Epithelial cell of esophagus (primary cell): ENCODE measurements at places on chromosomes 1 and 21.

DNA sequence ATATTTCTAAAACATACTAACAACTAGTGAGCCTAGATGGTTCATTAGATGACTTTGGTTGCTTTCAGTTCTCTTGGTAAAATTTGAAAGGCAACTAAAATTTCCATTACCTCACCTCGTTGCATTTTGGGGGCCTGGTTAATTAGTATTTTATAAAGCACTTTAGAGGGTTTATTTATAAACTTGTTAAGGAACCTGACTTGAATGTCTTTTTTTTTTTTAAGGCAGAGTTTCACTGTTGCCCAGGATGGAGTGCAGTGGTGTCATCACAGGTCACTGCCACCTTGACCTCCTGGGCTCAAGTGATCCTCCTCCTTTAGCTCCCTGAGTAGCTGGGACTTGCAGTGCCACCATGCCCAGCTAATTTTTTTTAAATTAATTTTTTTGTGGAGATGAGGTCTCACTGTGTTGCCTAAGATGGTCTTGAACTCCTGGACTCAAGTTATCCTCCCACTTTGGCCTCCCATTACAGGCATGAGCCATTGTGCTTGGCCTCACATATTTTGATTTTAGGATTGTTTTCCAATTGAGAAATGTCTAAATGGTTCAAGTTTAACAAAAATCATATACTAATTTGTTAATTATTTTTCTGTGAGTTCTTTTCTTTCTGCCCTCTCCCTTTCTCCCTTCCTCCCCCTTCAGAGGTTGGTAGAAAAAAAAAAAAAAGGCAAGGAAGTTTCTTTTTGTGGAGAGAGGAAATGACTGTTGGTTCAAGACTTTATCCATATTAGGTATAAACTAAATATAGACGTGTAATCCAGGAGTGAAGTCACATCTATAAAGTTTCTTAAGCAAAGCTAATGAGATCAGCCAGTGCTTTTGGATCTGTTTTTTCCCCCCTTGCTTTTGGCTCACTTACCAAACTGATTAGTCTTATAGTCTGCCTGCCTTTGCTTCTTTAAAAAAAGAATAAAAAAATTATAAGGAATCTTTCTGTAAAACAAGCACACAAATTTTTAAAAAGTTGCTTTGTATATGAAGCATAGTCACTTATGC lies 24.7 kb downstream of the CLIC4 start:
- peak; percentile 86 for DNase-seq

GRCh38 chr1:11364170-11364569 lies 91.2 kb downstream of the UBIAD1 start:
- DNase-seq = peak; percentile 27

GRCh38 chr1:36560621-36561360 lies 78.1 kb upstream of the CSF3R start:
- no peak for DNase-seq

DNA sequence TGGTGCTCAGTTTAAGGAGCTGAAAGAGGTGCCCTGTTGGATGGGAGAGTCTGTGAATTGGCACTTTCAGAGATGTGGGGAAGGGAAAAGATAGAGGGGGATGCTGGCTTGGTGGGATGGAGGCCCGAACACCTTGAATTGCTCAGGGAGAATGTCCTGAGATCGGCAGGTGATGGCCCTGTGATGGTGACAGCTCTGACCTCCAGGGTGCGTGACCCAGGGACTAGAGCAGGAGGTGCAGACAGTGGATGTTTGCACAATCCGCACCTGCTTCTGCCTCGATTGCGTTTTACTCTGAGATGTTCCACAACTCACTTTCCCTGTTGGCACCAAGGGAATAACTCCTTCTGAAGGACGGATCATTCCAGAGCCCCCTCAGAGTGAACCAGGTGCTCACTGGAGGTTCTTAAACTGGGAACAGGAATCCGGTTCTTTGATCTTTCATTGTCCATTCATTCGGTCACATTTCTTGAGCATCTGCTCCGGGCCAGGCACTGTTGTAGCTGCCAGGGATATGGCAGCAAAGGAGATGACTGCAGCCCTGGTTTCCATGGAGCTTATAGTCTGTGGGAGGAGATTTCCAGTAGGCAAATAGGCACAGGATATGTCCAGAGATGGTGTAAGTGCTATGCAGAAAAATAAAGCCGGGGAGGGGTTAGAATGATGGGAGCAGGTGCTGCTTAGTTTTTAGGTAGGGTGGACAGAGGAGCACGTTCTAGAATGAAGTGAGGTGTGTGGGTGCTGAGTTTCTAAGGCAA lies 226.6 kb upstream of the TMEM51 start:
- DNase-seq = no peak

- DNase-seq = no peak
Measured at GRCh38 chr1:115412733-115413132, 74.7 kb upstream of the NGF start.

DNA sequence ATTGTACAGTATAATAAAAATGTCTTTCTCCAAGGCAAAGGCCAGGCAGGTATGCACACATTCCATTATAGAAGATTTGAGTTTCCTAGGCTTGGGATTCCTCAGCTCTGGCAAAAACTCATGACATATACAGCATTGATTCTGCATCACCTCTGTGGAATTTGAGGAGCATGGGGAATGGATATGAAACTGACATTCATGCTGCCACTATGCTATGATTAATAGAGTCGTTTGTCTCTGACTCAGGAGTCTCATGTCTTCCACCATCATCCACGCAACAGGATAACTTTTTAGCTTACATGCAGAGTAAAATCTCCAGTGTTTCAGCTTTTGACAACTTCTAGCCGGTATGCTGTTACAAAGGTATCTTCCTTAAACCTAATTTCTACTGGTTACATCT lies 49.8 kb upstream of the ADORA3 start:
- peak; percentile 94 for DNase-seq

DNA sequence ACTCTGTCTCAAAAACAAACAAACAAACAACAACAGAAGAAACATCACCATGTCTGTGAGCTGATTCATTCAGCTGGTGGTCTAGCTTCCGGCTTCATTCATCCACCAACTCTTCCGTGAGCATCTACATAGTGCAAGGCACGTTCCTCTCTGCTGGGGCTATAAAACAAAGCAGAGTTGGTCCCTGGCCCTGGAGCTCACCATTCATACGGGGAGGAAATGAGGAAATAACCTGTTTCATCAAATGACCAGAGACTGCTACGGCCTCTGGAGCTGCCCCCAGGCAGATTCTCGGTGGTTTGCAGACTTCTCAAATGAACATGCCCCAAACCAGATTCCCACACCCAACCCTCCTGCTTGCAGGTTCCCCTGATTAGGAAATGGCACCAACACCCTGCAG lies 41.0 kb upstream of the ID3 start:
- DNase-seq = no peak

- DNase-seq = no peak
Measured at GRCh38 chr1:235683653-235684052, 34.1 kb upstream of the GNG4 start.

DNA sequence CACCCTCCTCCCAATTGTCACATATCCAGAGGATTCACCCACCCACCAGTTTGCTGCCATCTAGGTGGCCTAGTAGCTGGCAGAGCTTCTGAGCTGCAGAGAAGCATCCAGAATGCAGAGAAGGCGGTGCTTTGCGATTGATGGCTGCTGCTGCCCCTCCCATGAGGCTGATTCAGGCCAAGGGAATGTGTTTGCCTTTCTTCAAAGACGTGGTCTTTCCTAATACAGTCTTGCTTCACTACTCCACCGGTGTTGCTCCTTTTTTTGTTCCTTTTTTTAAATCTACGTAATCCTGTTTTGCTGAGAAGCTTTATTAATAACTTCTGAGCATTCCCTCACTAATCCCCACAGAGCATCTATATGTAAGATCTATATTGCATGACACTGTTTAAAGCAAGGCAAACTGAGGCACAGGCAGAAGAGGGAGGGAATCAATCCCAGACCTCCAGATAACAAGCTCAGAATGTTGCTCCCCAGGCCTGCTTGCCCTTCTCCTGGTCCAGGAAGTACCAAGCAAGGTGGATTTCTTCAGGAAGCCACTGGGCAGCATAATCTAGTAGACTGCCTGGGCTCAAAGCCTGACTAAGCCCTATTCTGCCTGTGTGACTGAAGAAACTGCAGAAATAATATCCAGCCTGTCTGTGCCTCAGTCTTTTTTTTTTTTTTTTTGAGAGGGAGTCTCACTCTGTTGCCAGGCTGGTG lies 275.5 kb upstream of the FMN2 start:
- DNase-seq = peak; percentile 84

DNA sequence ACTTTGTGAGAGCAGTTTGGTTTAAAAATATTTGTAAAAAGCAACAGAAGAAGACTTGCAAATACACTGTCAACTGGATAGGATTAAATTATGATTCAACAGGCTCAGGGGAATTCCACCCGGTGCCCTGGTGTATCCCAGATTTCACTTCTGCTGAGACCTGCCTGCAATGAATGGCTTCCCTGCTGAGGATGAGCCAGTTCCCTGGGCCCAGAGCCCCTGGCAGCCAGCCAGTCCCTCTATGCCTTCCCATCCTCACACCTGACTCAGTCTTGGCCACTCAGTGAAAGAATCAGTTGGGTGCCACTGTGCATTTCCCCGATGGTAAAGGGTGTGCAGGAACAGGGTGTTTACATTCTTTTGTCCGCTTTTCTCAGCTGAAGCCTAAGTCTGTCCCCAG lies 64.4 kb downstream of the KCTD3 start:
- DNase-seq = peak; percentile 95

- no peak for DNase-seq
Measured at GRCh38 chr1:44415013-44415412, 10.0 kb downstream of the RNF220 start.

GRCh38 chr1:79744746-79745145 lies 738.2 kb upstream of the ADGRL4 start:
- DNase-seq = peak; percentile 63

DNA sequence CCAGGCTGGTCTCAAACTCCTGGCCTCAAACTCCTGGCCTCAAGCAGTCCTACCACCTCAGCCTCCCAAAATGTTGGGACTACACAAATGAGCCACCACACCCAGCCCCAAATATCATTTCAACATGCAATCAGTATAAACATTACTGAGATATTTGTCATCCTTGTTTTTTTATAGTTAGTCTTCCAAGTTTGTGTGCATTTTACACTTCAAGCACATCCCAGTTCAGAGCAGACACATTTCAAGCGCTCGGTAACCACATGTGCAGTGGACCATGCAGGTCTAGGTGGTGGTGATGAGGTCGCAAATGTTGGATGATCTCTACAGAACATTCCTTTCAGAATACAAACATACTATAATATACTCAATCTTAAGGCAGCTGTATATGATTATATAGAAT lies 23.8 kb upstream of the APP start:
- DNase-seq = no peak

- no peak for DNase-seq
Measured at GRCh38 chr1:170700842-170701615, 37.1 kb downstream of the PRRX1 start.

GRCh38 chr1:23123528-23123927 lies 45.1 kb downstream of the LUZP1 start:
- DNase-seq = no peak

DNA sequence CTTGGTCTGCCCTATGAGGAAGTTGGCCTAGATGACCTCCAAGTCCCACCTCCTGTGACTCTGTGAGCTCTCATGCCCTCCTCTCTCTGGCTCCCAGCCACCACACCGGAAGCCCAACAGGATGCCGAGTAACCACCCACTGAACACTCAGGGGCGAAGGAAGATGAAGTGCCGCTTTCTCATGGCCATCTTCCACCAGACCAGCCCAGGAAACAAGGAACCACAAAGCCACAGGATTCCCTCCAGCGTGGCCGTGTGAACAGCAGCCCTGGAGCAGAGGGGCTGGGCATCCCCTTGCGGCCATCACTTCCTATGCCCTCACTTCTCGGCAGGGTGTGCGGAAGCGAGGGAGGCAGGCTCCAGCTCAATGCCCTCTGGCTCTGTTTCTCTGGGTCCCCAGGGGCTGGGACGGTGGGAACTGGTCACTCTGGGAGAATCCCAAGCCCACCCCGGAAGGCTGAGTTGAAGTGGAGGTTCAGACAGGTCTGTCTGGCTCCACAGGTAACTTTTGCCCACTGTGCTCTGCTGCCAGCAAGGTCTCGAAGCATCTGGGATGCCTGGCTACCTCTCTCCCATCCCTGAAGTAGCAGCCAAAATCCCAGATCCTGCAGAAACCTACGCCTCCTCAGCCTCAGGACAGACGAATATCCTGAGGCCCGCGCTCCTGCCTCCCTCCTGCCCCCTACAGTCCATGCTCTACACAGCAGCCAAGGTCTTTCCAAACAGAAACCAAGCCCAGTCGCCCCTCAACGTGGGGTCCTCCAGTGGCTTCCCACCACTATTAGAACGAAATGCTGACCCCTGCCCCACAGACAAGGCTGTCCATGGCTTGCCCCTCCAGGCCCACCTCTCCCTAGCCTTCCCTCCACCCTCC lies 44.2 kb upstream of the ECE1 start:
- peak; percentile 66 for DNase-seq

GRCh38 chr1:69191335-69191734 lies 376.4 kb upstream of the LRRC7 start:
- DNase-seq = no peak

DNA sequence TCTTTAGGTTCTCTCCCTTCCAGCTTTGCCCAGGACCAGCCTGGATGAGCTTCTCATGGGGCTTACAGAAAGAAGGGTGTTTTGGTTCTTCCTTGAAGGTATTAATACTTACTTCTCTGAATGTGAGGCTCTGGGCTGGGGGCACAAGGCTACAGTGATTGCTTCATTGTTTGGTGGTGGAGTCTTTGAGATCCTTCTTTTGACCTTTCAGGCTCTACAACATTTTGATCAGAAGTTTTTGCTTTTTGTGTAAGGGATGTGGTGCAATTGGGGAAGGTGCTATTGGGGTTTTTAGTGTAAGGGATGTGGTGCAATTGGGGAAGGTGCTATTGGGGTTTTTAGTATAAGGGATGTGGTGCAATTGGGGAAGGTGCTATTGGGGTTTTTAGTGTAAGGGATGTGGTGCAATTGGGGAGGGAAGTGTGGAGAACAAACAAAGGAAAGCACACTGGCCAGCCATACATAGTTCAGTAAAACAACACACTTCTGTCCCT lies 103.6 kb upstream of the IVNS1ABP start:
- DNase-seq = no peak

DNA sequence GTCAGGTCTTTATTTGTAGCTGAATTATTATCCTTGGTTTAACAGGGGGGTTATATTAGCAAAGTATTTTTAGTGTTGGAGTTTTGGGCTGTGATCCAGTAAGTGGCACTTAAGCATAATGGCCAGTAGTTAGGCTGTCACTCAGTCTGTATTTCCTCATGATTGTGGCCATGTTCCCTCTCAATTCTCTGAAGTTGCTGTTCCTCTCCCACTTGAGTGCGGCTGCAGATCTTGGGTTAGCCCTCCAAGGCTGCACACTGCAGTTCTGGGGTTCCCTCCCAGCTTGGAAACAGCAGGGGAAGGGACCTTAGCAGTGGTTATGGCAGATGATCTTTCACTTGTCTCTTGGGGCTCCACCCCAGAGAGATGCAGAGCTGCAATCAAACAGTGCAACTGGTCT lies 23.2 kb upstream of the DENND1B start:
- DNase-seq = no peak
